ENCODE measurements at places on chromosomes 3 and 15. TPM values are rescaled to one million over a fixed set of nuclear protein-coding genes. Genes with fewer than 3 reads are reported as not detected.

DNA sequence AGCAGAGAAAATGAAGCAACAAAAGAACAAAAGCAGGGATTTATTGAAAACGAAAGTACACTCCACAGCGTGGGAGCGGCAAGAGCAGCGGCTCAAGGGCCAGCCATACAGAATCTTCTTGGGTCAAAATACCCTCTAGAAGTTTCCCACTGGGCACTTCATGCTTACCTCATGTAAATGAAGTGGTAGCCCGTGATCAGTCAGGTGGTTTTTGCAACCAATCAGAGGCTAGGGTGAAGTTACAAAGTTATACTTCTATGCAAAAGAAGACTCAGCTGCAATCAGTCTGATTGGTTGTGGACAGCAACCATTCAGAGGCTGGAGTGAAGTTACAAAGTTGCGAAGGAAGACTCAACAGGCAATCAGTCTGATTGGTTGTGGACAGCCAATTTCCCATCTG, 37.8 kb upstream of the TRH start:
- no peak for DNase-seq

DNA sequence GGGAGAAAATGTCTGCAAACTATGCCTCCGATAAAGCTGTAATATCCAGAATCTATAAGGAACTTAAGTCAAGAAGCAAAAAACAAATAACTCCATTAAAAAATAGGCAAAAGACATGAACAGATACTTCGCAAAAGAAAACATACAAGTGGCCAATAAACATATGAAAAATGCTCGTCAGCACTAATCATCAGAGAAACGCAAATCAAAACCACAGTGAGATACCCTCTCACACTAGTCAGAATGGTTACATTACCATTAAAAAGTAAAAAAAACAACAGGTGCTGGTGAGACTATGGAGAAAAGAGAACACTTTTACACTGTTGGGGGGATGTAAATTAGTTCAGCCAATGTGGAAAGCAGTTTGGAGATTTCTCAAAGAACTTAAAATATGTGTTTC, 498.5 kb upstream of the GRM7 start:
- DNase-seq = no peak

SLCO2A1 gene
- total RNA-seq = 7.8 TPM

HCLS1 gene
- 13.9 TPM for total RNA-seq

GRCh38 chr3:14177580-14178246, 688 bp downstream of the XPC start:
- DNase-seq = no peak
